ENCODE measurements at places on chromosomes 4 and X.

DNA sequence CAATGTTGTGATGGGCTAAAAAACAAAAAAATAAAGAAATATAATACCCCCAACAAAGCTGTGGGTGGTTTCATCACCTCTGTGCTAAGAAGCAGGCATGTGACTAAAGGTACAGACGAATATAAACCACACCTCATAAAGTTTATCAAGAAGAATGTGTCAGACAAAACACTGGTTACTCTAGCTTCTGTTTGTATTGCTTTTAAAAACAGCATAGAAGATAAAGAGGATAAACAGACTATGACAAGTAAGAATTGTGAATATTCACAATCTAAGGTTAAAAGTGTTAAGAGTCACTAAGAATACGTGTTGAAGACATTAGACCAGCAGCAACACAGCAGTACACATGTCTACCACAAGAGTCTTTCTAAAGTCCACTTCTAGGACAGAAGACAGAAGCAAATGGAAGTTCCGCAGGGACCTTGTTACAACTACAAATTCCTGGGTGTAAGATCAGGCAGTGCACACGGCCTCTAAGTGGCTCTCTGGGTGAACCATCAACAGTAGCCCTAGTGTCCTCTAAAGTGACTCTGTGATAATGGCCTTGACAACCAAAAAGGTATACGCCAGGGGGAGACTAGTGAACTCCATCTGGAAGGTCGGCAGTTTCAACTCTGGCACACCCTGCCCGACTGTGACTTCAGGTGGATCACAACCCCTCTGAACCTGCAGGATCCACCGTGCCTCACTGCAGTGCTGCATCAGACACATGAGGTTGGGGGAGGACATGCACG, 8.3 kb upstream of the FGFBP2 start:
- DNase-seq: no peak

- DNase-seq: no peak
Measured at GRCh38 chrX:107102980-107103379, 15.6 kb downstream of the RBM41 start.

GRCh38 chr4:110617075-110617640, 5.7 kb downstream of the PITX2 start:
- DNase-seq: no peak

- no peak for DNase-seq
Measured at GRCh38 chr4:68383115-68383514, 33.2 kb upstream of the YTHDC1 start.

DNA sequence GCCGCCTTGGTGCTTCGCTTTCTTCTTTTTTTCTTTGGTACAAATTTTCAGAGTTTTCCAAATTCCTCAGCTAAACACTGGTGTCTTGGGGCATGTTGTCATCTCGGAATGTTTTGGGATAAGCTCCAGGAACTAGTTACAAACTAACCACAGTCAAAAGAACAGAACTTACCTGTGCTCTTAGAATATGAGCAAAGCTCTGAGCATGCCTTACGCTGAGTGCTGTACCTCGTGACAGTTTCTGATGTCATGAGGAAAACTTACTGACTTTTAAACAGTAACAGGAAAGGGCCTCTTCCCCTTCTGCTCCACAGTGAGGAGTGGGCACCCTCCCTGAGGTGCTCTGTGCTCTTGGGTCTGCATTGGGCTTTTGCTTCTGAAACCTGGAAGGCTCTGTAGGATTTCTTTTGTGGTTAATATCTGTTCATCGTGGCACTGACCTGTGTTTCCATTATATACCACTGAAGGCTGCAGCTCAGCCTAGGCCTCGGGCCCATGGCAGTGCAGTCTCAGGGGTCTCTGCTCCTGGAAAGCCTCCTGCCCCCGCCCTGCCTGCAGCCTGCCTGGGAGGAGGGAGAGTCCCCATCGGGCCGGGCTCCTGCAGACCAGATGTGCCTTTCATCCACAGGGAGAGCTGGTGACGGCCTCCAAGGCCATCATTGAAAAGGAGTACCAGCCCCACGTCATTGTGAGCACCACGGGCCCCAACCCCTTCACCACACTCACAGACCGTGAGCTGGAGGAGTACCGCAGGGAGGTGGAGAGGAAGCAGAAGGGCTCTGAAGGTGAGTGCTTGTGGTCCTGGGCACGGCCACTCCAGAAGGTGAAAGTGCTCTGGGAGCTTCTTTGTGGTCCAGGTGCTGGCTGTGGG, 48.7 kb downstream of the NOP14 start:
- no peak for DNase-seq

- DNase-seq: peak; percentile 9
Measured at GRCh38 chrX:46611658-46612362, 38.2 kb downstream of the CHST7 start.

DNA sequence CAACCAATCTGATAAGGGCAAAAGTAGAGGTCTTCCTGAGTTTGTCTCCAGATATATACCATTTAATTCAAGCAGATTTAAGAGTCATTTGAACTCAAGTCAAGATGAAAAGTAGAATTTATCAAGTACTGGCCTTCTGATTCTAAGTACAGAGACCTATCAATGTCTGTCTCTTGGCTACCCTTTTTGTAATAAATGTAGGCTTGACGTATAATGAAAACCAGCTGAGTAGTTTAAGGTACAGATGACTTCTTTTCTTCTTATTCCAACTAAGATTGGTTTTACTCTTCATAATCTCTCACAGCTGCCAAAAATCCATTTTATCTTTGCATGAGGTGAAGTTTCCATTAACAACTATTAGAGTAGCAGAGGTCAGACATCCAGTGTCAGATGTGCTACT, 867.6 kb downstream of the FAT4 start:
- no peak for DNase-seq

Data from effector memory CD8-positive, alpha-beta T cell (primary cell).